ENCODE measurements at places on chromosomes 6 and 20. TPM values are rescaled to one million over a fixed set of nuclear protein-coding genes. Genes with fewer than 3 reads are reported as not detected.

The CAP2 gene
- total RNA-seq: 1.6 TPM

The COL11A2 gene
- total RNA-seq: 2.1 TPM

The CRYBG1 gene
- 12.2 TPM for total RNA-seq

The CST1 gene
- 2.5 TPM for total RNA-seq

The SOBP gene
- 4.1 TPM for total RNA-seq

The IL17A gene
- total RNA-seq: 0.05 TPM

The TNFRSF21 gene
- total RNA-seq: 10.7 TPM

The SYNJ2 gene
- 5.7 TPM for total RNA-seq

Data from thymus (tissue), 14 donors.